H7 (cell line): ENCODE measurements at places on chromosomes 2 and 18. TPM values are rescaled to one million over a fixed set of nuclear protein-coding genes. Genes with fewer than 3 reads are reported as not detected.

HNMT gene
- total RNA-seq: 12.1 and 14.1 TPM in 2 replicates

AKAIN1 gene
- not detected in 2 replicates for total RNA-seq

DHRS9 gene
- not detected in 2 replicates for total RNA-seq

NFATC1 gene
- total RNA-seq: 14.1 and 14.5 TPM in 2 replicates

IL1R1 gene
- total RNA-seq: 0.04 and 1.0 TPM in 2 replicates

CRYBA2 gene
- not detected in 2 replicates for total RNA-seq

MREG gene
- 12.5 and 14.9 TPM in 2 replicates for total RNA-seq

IL37 gene
- total RNA-seq: 0.62 and 1.00 TPM in 2 replicates

- peak; percentile 75 for DNase-seq
Measured at GRCh38 chr2:9191041-9191481, 15.6 kb upstream of the ASAP2 start.

DNA sequence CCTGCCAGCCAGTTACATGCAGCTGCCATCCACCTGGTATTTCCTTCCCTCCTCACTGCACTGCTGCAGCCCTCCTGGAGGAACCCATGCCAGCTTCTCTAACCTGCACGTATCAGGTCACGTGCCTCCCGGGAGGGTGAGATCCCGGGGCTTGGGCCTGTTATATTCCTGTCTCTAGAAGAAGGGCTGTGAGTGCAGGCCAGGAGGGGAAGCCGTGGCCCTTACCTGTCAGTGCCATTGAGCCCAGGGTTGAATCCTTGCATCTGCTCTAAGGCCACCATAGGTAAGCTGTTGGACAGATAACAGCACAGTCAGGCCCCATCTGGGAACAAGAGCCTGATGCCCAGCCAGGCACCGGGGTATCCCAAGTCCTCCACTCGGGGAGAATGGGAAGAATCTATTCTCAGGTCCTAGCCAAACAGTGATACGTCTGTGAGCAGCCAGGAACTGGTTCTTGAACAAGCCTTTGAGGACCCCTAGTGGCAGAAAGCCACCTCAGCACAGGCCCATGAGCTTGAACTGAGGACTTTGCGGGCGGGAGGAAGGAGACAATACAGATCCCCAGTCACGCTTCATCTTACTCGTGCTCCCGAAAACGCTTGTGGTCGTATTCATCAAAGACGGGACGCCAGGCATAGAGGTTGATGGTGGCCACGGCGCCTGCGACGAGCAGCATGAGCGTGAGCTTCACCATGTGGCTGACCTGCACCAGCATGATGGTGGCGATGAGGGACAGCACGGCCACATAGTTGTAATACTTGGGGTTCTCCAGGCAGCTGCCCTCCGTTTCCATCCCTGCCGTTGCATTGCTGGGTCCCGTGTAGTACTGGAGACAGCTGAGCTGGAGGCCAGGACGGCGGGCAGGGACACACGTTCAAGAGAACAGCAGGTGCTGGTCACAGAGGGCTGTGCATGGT is 34.4 kb downstream of the CENPO start:
- DNase-seq: peak; percentile 94

DNA sequence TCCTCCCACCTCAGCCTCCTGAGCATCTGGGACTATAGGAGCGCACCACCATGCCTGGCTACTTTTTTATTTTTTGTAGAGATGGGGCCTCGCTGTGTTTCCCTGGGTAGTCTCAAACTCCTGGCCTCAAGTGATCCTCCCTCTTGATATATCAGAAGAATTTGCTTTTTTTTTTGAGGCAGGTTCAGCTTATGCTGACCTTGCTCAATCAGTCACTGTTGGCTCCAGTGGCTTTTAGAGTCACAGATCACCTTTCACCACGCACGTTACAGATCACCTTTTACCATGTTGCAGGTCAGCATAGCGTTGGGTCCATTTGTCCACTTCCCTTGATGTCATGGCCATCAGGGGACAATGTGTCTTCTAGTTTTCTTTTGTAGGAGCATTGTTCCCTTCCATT is 36.1 kb downstream of the DCAF17 start:
- DNase-seq: no peak

DNA sequence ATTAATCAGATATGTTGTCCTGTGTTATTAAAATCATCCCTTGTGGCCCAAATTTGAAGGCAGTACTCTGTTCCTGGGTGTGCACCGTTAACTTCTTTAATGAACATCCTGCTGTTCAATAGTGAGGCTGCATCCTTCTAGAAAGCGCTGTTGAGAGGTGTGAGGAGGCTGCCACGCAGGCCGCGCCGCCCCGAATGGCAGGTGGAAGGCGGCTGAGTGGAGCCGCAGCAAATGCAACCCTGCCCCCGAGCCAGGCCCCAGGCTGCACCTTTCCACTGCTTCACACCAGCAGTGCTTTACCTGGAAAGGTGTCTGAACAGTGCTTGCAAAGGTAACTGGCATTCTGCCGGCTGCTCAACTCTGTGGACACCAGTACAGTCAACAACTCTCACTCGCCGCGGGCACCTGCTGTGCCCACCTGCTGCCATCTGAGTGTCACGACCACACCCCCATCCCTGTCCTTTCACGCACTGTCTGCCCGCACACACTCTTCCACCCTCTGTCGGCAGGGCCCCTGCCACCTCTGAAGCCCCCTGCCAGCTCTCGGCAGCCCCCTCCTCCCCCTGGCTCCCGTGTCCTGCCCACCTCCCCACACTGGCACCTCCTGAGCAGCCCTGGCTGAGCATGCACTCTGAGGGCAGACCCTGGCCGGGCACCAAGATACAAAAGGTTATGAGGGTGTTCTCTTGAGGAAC is 70.9 kb downstream of the ODC1 start:
- DNase-seq: peak; percentile 53

- DNase-seq: no peak
Measured at GRCh38 chr2:215773728-215774127, 239.6 kb downstream of the MREG start.

DNA sequence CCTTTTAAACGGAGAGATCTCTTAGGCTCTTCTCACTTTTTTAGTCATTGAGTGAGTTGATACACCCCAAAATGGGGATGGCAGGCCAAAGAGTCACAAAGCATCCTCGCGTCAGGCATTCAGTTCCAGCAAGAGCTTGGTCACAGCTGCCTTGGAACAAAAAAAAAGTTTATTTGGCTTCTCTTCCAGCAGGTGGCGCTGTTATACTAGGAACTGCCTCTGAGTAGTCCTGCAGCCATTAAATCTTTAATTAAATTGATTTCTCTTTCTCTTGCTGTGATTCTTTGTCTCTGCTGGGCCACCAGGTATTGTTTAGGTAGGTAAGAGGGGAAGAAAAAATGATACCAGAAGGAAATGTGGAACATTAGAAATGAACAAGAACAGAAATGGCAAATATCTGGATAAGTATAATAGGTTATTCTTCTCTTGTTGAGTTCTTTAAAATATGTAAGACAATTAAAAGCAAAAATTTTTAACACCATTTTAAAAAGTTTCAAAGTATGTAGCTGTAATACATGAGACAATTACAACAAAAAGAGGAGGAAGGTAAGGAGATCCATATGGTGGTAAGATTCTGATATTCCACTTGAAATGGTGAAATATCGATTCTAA is 175.1 kb downstream of the GALNT1 start:
- DNase-seq: peak; percentile 69

DNA sequence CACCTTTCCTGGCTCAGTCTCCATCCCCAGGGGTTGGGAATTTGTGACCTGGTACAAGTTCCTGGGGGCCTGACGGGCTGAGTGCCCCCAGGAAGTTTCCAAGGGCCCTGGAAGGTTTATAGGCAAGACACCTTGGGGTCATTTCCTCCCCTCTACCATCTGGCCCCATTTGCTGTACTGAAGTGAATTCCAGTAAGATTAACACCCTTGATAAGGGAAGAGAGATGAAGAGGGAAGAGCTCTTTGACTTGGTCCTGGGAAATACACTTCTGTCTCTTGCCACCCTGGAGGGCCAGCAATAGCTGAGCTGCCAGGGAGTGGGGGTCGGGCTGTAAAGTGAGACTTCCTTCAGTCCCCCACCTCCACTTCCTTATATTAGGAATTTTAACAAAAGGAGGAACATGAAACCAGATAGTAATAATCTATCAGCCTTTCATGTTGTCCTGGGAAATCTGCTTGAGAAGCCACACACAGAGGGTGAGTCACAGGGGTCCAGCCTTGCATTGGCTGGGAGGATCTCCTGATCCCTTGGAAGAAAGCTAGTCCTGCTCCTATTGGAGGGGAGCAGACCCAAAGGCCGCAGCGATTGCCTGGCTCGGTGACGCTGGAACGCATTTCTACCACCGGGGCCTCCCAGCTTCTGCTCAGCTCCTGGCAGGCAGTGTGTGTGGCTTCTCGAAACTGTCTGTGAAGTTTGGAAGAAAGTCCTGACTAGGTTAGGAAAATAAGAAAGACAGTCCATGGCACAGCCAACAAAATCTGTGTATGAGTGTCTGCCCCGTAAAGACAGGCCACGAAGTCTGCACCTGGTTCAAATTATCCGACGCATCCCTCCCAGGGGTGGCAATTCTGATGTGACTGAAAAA is 87.3 kb downstream of the ACAA2 start:
- DNase-seq: peak; percentile 76

- no peak for DNase-seq
Measured at GRCh38 chr2:191936882-191937405, 90.1 kb upstream of the CAVIN2 start.
